ENCODE measurements at places on chromosomes 2 and 18.

GRCh38 chr2:185676316-185676715 is 62.3 kb upstream of the FSIP2 start:
- H3K27me3 ChIP-seq = no peaks in the 10 kb centered on the region
- H3K4me3 ChIP-seq = no peak overlapping the region
- no peak for DNase-seq
- H3K36me3 ChIP-seq = no peaks in the 10 kb centered on the region
- no peak overlapping the region for H3K27ac ChIP-seq

DNA sequence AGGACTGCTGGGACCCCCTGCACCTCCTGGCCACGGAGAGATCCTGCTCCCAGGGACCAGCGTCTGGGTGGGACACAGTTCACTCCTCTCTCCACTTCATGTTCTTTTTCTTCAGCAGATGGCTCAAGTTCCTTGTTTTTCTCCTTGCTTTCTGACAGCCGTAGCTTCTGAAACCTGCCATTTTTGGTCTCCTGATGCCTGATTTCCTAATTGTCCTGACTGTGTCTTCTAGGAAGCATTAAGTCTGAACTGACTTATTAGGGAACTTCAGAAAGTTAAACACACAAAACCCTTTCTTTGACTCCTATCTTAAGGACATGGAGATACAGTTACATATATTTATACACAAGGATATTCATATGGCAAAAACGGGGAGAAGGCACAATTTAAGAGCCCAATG is 22.7 kb downstream of the CNNM4 start:
- H3K4me1 ChIP-seq = peaks cover 7% of the 10 kb centered on the region
- DNase-seq = no peak
- no peak overlapping the region for H3K27ac ChIP-seq
- H3K27me3 ChIP-seq = no peaks in the 10 kb centered on the region
- no peak overlapping the region for H3K4me3 ChIP-seq

DNA sequence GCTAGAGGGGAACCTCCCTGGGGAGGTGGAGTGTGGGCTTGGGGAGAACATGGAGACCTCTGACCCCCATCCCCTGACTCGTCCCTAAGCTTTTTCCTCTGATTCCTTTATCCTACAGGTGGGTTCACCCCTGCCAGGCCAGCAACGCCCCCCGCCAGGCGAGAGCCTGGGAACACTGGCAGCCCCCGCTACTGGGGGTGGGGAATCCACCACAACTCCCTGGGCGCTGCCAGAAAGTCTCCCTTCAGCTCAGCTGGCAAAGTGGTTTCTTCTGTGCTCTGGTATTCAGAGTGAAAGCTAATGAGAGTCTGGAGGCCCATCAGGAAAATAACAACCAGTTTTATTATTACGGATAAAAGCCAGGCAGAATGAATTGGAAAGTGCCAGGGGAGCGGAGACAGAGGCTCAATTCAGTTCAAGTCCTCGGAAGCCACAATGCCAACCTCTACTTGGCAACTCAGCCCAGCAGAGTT is 2.8 kb downstream of the DIPK1C start:
- H3K4me3 ChIP-seq = no peak overlapping the region
- no peaks in the 10 kb centered on the region for H3K36me3 ChIP-seq

DNA sequence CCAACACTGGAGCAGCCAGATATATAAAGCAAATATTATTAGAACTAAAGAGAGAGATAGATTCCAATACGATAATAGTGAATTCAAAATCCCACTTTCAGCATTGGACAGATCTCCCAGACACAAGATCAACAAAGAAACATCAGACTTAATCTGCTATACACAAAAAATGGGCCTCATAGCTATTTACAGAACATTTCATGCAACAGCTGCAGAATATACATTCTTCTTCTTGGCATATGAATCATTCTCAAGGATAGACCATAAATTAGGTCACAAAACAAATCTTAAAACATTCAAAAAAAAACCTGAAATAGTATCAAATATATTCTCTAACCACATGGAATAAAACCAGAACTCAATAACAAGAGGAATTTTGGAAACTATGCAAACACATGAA is 23.8 kb upstream of the BAZ2B start:
- H3K4me3 ChIP-seq = no peak overlapping the region
- no peaks in the 10 kb centered on the region for H3K36me3 ChIP-seq
- no peak overlapping the region for H3K27ac ChIP-seq
- DNase-seq = no peak

GRCh38 chr2:60746318-60746717 is 9.8 kb upstream of the PAPOLG start:
- no peaks in the 10 kb centered on the region for H3K27me3 ChIP-seq
- no peak overlapping the region for H3K27ac ChIP-seq
- no peaks in the 10 kb centered on the region for H3K4me1 ChIP-seq
- no peak overlapping the region for H3K4me3 ChIP-seq
- DNase-seq = no peak

GRCh38 chr18:80168346-80168745 is 59.3 kb downstream of the ADNP2 start:
- H3K27ac ChIP-seq = no peak overlapping the region
- no peaks in the 10 kb centered on the region for H3K36me3 ChIP-seq
- H3K4me1 ChIP-seq = no peaks in the 10 kb centered on the region
- no peak for DNase-seq
- peaks cover 6% of the 10 kb centered on the region for H3K27me3 ChIP-seq
- H3K4me3 ChIP-seq = no peak overlapping the region

DNA sequence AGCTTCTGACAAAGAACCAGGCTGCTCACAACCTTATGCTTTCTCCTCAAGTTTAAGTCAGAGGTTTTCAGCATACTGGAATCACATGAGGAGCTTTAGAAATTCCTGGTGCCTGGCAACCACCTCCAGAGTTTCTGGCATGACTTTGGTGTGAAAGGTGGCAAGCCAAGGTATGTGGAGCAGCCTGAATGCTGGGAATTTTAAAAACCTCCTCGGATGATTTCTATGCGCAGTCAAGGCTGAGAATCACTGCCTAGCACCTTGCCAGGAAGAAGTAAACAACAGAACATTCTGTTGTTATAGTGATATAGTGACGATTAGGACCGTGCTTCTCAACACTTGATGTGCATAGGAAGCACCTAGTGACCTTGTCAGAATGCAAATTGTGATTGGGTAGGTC is 11.7 kb downstream of the CCBE1 start:
- H3K36me3 ChIP-seq = no peaks in the 10 kb centered on the region
- H3K4me3 ChIP-seq = no peak overlapping the region
- DNase-seq = no peak
- H3K27ac ChIP-seq = no peak overlapping the region
- peaks cover 4% of the 10 kb centered on the region for H3K4me1 ChIP-seq

DNA sequence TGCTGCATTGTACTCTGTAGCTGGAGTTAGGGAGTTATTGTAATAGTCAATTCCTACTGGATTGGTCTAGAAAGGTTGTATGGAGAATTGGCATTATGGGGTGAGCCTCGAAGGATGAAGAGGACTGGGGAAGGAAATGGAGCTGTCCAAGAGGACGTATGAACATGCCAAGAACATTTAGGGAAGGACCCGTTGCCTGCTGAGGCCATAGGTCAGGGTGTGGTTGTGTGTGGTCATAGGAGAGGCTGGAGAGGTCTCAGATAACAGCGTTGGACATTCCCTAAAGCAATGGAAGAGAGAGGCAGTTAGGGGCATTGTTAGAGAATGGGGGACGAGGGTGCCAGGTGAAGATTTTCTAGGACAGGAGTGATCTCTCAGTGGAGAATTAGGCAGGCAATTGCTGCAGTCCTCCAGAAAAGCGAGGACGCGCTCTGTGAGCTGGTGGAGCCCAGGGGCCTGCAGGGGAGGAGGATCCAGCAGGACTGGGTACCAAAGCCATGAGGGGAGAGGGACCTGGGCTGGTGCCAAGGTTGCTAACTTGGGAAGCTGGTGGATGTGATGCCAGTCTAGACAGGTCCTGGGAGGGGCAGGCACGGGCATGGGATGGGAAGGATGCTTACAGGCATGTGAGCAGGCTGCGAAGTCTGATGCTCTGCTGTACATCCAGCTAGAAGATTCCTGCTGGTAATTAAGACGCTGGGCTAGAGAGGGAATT is 9.4 kb upstream of the PSD4 start:
- H3K36me3 ChIP-seq = no peaks in the 10 kb centered on the region
- no peak overlapping the region for H3K27ac ChIP-seq
- DNase-seq = no peak

DNA sequence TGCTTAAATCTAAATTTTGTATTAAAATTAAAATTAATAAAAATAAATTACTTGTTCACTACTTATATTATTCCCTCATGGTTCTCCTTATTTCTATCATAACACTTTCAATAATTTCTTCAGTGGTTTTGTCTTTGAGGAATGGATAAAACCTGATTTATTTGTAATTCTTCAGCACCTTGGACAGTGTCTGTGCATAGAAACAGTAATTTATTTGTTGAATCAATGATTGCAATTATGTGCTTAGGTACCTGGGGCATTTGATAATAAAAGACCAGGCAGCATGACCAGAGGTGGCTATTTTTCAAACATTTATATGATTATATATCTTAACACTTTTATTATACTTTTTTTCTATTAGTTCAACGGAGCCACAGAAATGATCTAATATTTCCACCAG is 1062.7 kb downstream of the DSC3 start:
- H3K4me3 ChIP-seq = no peak overlapping the region
- no peaks in the 10 kb centered on the region for H3K36me3 ChIP-seq
- no peak for DNase-seq
- no peak overlapping the region for H3K27ac ChIP-seq

DNA sequence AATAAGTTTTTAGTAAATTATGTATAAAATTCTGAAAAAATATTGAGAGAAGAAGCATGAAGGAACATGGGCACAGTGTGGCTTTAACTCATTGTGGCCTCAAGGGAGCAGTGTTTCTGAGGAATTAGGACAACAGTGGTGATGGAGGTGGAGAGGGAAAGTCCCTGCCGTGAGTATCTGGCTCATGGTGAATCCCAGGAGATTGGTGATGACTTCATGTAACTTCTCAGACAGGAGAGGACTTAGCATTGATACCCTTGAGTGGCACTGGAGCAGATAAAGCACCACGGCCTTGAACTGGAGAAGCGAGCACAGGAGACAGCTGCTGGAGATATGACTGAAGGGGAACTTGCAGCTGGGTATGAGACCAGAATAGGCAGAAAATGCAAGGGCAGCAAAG is 35.0 kb upstream of the LRP1B start:
- H3K27ac ChIP-seq = no peak overlapping the region
- no peaks in the 10 kb centered on the region for H3K36me3 ChIP-seq
- DNase-seq = no peak
- no peaks in the 10 kb centered on the region for H3K4me1 ChIP-seq
- H3K27me3 ChIP-seq = no peaks in the 10 kb centered on the region

DNA sequence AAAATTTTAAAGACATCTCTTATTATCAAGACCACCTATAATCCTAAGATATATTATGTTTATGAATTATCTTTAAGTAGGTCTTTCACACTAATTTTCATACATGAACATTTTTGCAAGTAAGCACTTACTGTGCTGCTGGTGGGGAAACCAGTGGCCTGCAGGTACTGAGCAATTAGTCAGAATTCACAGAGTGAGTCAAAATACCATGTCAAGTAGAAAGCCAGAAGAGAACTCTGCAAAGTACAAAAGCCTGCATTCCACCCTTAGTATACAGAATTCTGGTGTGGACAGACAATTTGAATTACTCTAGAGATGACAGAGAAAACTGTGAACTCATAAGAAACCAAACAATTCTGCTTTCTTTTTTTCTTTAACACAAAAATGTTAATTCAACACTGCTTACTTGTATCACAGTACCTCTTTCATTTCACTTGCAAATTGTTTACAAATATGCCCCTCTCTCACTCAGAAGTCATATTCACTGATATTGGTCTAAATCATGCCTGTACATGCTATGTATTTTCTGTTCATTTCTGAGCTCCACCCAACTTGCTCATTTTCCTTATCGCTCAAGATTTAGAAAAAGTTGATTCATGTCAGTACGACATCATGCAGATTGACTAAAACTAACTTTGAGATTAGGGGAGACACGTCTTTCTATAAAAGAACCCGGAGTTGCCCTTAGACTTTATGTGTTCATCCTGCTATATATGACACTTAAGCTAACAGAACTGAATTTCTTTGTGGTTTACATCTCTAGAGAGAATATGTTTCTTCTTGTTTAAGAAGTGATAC is 182.9 kb downstream of the IKZF2 start:
- no peak overlapping the region for H3K27ac ChIP-seq
- DNase-seq = no peak
- H3K36me3 ChIP-seq = no peaks in the 10 kb centered on the region
- no peaks in the 10 kb centered on the region for H3K27me3 ChIP-seq
- H3K4me1 ChIP-seq = no peaks in the 10 kb centered on the region

DNA sequence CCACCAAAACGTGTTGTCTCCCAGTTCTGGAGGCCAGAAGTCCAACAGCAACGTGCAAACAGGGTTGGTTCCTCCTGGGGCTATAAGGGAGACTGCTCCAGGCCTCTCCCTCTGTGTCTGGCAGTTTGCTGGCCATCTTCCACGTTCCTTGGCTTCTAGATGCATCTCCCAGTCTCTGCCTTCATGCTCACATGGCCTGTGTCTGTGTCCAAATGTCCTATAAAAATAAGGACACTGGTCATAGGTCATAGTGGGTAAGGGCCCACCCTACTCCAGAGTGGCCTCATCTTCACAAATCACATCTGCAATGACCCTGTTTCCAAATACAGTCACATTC is 69.4 kb upstream of the TAF1B start:
- no peaks in the 10 kb centered on the region for H3K36me3 ChIP-seq
- H3K4me1 ChIP-seq = peaks cover 18% of the 10 kb centered on the region

- peak; percentile 82 for DNase-seq
- no peaks in the 10 kb centered on the region for H3K27me3 ChIP-seq
- H3K36me3 ChIP-seq = no peaks in the 10 kb centered on the region
- peak within 1 kb of the TSS; percentile 92 for H3K27ac ChIP-seq
- H3K4me1 ChIP-seq = peaks cover 33% of the 10 kb centered on the region
Measured at GRCh38 chr2:26346454-26347053, at the start of gene ADGRF3. ADGRF3 (minus strand) TSS chr2:26346789; CDS start chr2:26346234, 555 bp downstream.

GRCh38 chr2:3488061-3488531 is 31.2 kb downstream of the ADI1 start:
- H3K4me3 ChIP-seq = no peak overlapping the region
- no peak overlapping the region for H3K27ac ChIP-seq

- no peak overlapping the region for H3K27ac ChIP-seq
- no peak for DNase-seq
- H3K4me3 ChIP-seq = no peak overlapping the region
Measured at GRCh38 chr2:169290433-169290832, 71.9 kb downstream of the LRP2 start.

DNA sequence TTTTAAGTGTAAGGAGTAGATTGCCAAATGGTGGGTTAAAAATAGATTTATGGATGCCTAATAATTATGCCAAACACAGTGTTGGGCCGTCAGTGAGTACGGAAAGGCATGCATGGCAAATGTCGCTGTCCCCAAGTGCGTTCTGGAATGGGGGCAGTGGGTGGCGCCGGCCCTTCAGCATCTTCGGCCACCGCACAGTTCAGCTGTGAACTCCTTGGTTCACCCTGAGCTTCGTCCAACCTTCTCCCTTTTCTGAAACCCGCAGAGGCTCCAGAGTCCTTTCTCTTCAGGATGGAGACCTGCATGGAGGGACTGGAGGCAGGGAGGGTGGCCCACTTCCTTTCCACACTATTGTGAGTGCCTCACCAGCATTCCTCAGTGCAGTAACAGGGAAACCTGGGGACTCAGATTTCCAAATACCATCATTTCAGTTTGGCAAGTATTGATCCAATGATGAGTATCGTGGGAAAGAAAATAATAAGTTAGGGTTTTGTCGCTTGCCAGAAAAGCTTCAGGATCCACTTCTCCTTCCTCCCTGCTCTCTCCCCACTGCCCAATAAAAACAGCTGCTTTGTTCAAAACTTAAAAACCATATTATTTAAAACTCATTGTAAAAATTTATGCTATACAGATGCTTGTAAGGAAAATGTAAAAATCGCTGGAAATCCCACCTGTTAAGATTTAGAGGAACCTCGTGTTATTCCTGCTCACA is 74.6 kb upstream of the TXNDC2 start:
- peaks cover 4% of the 10 kb centered on the region for H3K36me3 ChIP-seq
- H3K27ac ChIP-seq = no peak overlapping the region
- peaks cover 17% of the 10 kb centered on the region for H3K4me1 ChIP-seq
- DNase-seq = no peak

Measured in upper lobe of right lung (tissue), 1 donor.